Adrenal gland (tissue), 19 donors: ENCODE measurements at places on chromosomes 16 and 17. TPM values are rescaled to one million over a fixed set of nuclear protein-coding genes. Genes with fewer than 3 reads are reported as not detected.

DNA sequence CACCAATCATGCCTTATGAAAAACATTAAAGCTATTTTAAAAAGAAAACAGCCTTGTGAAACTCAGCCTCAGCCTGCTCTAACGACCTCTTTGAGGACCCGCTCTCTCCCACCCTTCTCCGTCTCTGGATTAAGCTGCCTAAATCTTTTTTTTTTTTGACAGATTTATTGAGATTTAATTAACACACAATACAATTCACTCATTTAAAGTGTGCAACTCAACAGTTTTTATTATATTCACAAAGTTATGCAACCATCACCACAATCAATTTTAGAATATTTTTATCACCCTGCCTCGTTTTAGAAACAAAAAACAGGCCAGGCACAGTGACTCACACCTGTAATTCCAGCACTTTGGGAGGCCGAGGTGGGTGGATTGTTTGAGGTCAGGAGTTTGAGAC is 8.4 kb downstream of the CDR2L start:
- H3K27ac ChIP-seq: no peak overlapping the region
- no peak for DNase-seq
- H3K4me3 ChIP-seq: no peak overlapping the region

GRCh38 chr17:47757386-47757785 is 24.4 kb downstream of the TBX21 start:
- no peak overlapping the region for H3K4me3 ChIP-seq
- no peaks in the 10 kb centered on the region for H3K36me3 ChIP-seq
- H3K4me1 ChIP-seq: no peaks in the 10 kb centered on the region
- no peak overlapping the region for H3K27ac ChIP-seq

DNA sequence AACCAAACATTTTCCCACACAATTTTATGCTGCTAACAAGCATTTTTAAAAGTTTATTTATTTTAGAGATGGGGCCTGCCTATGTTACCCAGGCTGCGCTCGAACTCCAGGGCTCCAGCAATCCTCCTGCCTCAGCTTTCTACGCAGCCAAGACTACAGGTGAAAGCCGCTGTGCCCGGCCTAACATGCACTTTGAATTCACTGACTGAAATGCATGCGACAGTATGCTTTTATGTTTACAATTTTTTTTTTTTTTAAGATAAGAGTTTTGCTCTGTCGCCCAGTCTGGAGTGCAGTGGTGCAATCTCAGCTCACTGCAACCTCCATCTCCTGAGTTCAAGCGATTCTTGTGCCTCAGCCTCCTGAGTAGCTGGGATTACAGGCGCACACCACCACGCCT is 47.8 kb downstream of the MAP1LC3B start:
- H3K36me3 ChIP-seq: no peaks in the 10 kb centered on the region
- no peaks in the 10 kb centered on the region for H3K27me3 ChIP-seq
- no peak overlapping the region for H3K27ac ChIP-seq
- H3K4me1 ChIP-seq: peaks cover 30% of the 10 kb centered on the region
- no peak for DNase-seq

- no peak for DNase-seq
- H3K4me1 ChIP-seq: no peaks in the 10 kb centered on the region
- no peak overlapping the region for H3K27ac ChIP-seq
- H3K36me3 ChIP-seq: no peaks in the 10 kb centered on the region
- no peaks in the 10 kb centered on the region for H3K27me3 ChIP-seq
- no peak overlapping the region for H3K4me3 ChIP-seq
Observed at GRCh38 chr16:74868501-74868900, 93.9 kb upstream of the FA2H start.

CD300LG gene
- 0.78 TPM for total RNA-seq

- no peak overlapping the region for H3K27ac ChIP-seq
Observed at GRCh38 chr17:49820773-49821172, 27.1 kb downstream of the TAC4 start.

DNA sequence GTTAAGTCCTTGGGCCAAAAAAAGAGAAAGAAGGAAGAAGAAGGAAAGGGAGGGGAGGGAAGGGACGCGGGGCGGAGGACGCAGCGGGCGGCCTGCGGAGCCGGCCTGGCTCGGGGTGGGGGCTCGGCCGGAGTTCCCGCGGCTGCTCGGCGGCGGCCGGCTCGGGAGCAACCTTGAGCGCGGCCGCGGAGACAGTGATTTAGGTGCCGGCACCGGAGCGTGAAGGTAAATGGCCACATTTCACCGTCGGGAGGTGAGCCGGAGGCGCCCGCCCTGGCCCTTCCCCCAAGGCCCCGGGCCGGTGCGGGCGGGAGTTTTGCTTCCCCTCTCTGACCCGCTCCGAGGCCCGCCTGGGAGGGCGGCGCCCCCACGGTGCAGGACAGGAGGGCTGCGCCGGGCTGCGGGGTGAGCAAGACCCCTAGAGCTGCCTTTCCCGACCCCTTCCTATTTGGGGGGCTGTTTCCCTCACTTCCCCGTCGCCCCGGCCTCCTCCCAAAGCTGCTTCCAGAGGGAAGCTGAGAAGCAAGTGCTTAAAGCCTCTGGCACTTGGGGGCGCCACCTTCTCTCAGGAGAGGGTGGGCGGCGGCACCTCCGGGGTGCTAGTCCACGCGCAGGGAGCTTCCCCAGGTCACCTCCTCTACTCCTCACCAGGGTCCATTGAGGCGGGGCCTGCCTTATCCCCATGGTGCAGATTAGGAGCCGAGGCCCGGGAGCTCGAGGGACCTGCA is 56.5 kb downstream of the MRM1 start:
- no peak for DNase-seq
- no peak overlapping the region for H3K4me3 ChIP-seq
- H3K36me3 ChIP-seq: no peaks in the 10 kb centered on the region
- no peak overlapping the region for H3K27ac ChIP-seq
- no peaks in the 10 kb centered on the region for H3K4me1 ChIP-seq
- H3K27me3 ChIP-seq: peaks cover 8% of the 10 kb centered on the region

CBX1 gene
- total RNA-seq: 32.8 TPM

NPTX1 gene
- total RNA-seq: 38.4 TPM

CACNG3 gene
- total RNA-seq: not detected

DNA sequence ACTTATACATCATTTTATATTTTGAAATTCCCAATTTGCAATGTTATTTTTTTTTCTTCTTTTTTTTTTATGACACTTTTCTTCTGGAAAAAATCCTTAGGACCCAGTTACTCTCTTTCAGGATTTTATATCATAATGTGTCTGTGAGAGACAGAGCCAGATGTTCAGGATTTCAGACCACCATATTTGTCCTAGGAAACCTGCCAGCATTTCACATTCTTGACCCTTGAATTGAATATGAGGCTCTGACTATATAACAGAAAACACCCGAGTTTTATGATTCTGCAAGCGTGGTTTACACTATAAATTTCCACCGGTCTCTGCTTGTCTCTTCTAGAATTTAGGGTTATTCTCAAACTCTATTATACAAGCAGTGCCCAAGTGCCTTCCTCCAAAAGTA is 621.0 kb downstream of the WWOX start:
- no peak for DNase-seq
- H3K27ac ChIP-seq: no peak overlapping the region
- H3K27me3 ChIP-seq: no peaks in the 10 kb centered on the region
- H3K4me1 ChIP-seq: no peaks in the 10 kb centered on the region
- no peak overlapping the region for H3K4me3 ChIP-seq

DNA sequence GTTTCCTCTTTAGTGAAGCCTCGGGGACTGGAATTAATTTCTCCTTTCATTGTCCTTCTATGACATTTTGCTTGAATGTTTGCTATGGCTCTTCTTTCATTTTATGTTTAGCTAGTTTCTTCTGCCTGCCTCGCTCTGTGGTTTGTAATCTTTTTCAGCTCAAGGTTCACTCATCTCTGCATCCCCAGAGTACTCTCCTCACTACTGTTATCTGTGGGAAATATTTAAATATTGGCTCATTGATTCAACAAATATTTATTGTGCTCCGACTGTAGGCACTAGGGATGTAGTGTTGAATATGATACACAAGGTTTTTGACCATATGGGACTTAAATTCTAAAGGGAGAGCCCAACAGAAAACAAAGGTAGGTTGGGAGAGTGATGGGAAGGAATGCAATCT is 195.9 kb downstream of the PHKB start:
- H3K36me3 ChIP-seq: peaks cover 18% of the 10 kb centered on the region
- H3K27me3 ChIP-seq: no peaks in the 10 kb centered on the region
- H3K4me1 ChIP-seq: no peaks in the 10 kb centered on the region
- H3K27ac ChIP-seq: no peak overlapping the region
- no peak overlapping the region for H3K4me3 ChIP-seq
- DNase-seq: no peak

LDHD gene
- 15.9 TPM for total RNA-seq

- no peak overlapping the region for H3K27ac ChIP-seq
- no peak overlapping the region for H3K4me3 ChIP-seq
- no peaks in the 10 kb centered on the region for H3K4me1 ChIP-seq
- no peaks in the 10 kb centered on the region for H3K36me3 ChIP-seq
- DNase-seq: no peak
Observed at GRCh38 chr16:59514651-59515050, 780.5 kb upstream of the GOT2 start.

DNA sequence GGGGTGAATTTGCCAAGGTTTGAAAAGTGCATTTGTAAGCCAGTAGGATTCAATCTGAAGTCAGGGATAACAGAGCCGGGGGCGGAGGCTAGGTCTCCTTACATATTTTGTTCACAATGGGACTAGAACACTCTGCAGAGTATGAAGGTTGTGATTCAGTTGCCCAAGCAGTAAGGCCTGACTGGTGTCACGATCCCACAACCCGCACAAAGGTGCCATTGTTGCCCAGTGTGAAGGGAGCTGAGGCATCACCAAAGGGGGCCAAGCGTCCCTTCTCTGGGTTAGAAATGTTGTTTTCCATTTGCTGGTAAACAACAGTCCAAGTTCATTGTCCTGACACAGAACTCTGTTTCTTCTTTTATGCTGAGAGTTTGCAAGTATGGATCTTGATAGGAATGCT is 471.8 kb downstream of the MAF start:
- no peak overlapping the region for H3K4me3 ChIP-seq
- no peak for DNase-seq
- no peaks in the 10 kb centered on the region for H3K4me1 ChIP-seq
- no peak overlapping the region for H3K27ac ChIP-seq

DNA sequence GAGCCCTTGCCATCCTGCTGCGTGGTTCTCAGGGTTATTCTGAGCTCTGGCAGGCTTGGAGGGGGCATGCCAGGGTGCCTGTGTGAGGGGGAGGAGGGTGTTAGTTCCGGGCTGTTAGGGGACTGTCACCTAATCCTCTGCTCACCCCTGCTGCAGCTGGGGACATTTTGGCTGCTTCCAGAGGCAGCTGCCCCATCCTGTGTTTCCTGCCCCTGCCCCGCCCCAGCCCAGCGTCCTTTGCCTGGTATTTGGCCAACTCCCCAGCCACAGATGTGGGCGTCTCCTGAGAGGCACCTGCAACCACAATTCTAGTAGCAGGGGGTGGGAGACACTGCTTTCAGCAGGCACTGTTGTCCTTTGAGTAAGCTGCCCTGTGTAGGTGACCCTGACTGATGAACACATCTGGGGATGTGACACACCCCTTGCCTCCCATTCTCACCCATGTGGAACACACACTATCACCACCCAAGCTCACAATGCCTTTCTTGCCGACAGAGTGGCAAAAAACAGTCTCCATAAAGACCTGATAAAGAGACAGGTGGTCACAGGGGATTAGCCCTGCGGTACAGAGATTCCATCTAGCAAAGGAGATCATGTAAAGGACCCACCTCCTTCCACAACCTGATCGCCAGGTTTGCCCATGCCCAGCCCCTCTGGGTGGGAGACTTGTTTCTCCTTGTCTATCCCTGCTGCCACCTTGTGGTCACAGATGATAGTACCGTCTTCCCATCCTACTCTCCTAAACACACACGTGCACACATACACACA is at the start of gene CHRNE:
Gene CHRNE, minus strand, starts transcription at position 48 of the 768 bp plus-strand sequence. Its CDS starts 35 bp downstream, at position 13.
- no peak within 1 kb of the TSS for H3K4me3 ChIP-seq
- no peaks in the 10 kb centered on the region for H3K4me1 ChIP-seq
- no peaks in the 10 kb centered on the region for H3K27me3 ChIP-seq
- H3K36me3 ChIP-seq: no peaks in the 10 kb centered on the region

- H3K27me3 ChIP-seq: no peaks in the 10 kb centered on the region
- no peak overlapping the region for H3K4me3 ChIP-seq
- no peaks in the 10 kb centered on the region for H3K36me3 ChIP-seq
- H3K27ac ChIP-seq: no peak overlapping the region
Observed at GRCh38 chr16:48471435-48471834, 86.2 kb upstream of the SIAH1 start.

DHRS7C gene
- total RNA-seq: not detected

DNA sequence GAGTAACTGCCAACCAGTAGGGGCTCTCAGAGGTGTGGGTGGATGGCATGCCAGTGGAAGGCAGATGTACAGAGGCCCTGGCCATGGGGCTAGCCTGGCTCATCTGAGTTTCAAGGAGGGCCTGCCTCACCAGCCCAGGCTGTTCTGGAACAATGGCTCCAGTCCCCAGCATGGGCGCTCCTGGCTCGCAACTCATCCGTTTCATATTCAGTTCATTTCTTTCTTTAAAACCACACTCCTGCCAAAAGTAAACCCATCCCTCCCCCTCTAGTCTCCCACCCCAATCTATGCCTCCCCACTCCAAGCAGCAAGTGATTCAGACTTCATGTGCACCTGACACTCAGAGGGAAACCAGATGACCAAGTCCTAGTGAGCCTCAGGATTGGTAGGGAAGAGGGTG is 2.4 kb downstream of the CCL13 start:
- H3K4me1 ChIP-seq: no peaks in the 10 kb centered on the region
- no peaks in the 10 kb centered on the region for H3K36me3 ChIP-seq
- H3K27ac ChIP-seq: no peak overlapping the region
- no peaks in the 10 kb centered on the region for H3K27me3 ChIP-seq
- H3K4me3 ChIP-seq: no peak overlapping the region

DNA sequence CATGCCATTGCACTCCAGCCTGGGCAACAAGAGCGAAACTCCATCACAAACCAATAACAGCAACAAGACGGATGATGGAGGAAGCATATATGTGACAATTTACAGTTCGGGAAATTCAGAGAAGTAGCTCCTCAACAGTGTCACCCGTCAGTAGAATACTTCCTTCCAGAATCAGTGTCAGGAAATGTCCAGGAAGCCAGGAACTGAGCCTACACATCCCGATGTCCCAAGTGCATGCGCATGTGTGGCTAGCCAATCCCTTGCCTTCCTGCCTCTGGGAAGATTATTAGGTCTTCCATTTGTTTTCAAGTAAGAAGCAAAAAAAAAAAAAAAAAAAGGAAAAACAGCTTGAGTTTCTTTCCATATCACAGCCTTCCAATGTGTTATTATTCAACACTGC is 1.4 kb upstream of the PITPNC1 start:
- H3K27me3 ChIP-seq: no peaks in the 10 kb centered on the region
- H3K36me3 ChIP-seq: no peaks in the 10 kb centered on the region
- no peak overlapping the region for H3K27ac ChIP-seq
- no peaks in the 10 kb centered on the region for H3K4me1 ChIP-seq
